C1 segment of cervical spinal cord (tissue), 14 donors: ENCODE measurements at places on chromosomes 1 and 21.
A peak's percentile ranks its signal among the peaks of the same experiment; 100 is the strongest.

DNA sequence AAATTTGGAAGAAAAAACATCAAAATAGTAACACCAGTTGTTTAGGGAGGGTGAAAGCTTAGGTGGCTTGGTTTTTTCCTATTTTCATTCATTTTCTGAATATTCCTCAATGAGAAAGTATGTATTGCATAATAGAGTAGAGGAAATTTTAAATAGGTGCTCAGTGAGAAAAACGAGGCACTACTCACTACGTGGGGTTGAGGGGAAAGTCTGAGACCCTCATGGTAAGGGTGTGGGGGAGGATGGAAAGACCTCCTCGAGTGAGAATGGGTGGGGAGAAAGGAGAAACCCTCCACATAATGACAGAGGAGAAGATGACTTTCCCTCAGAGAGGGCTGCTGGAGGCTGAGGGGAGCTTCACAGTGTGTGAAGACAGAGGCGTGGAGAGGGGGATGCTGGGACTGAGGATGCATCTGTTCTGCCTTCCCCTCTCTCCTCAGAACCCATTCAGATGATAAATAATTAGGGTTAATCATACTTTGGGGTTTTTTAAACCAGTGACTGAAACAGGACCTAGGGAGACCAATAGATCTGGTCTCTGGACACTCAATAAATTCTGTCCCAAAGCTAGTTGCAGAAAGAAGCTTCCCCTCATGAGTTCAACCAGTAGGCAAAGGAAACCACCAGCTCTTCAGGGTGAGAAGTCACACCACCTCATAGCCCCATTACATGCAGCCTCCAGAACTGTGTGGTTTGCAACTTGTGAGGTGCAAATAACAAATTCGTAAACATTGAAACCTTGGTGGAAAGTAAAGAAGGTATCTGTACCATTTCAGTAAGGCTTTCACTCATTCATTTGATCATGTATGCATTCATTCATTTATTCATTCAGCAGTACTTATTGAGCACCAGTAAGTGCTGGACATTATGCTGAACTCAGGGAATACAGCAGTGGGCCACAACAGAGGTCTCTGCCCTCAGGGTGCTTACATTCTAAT is 17.1 kb downstream of the SLAMF7 start:
- no peak for DNase-seq

DNA sequence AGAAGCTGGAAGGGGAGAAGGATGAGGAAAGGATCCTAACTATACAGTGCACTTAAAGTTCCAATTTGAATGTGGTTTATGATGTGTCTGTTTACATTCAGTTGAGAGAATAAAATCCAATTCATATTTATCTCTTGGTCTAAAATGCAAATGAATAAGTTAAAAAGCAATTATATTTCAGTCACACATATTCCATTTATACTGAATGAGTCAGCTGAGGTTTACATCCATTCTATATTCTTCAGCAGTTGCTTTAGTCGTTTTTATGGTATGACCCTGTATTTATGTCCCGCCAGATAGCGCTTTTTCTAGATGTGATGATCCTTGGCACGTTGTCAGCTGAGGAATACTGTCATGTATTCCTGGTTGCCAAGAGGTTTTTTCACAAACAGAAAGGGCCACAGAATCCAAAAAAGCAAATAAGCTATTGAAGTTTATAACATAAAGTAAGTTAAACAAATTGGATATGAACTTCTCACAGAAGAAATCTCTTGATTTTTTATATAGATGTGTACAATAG is 866.2 kb downstream of the NCAM2 start:
- no peak for DNase-seq

GRCh38 chr1:113901191-113901590 is 3.4 kb downstream of the AP4B1 start:
- no peak for DNase-seq

DNA sequence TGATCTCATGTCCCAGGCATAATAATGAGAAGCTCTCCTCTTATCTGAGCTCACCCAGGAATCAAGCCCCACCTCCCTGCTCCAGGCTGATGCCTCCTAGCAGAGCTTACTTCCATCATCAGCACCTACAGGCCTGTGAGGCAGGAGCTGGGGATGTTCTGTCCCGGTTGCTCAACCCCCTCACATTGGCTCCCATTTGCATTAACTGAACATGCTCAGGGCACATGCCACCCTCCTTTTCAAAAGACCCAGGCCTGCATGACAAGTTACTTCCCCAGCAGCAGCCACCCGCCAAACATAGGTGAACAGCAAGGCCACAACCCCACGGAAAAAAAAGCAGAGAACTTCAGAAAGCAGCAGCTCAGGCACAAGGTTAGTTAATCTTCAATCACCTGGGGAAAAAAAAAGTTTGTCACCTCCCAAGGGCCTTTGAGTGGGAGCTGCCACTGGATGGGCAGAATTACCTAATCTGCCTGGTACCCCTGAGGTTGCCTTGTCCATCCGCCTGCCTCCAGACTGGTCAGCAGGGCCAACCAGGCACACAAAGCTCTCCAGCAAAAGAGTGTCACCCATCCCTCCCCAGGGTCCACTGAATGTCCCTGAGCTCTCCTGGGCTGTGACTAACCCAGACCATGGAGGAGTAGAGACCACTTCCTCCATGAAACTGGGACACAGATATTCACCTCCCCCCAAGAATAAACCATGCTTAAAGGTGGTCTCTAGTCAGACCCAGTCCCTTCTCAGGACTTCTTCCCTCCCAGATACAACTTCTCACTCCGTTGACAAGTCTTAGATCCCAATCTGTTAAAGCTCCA is 4.4 kb downstream of the KCNN3 start:
- DNase-seq: no peak

GRCh38 chr1:21869620-21870121 is 57.6 kb downstream of the LDLRAD2 start:
- peak; percentile 67 for DNase-seq

GRCh38 chr21:45260191-45260825 is 27.4 kb downstream of the POFUT2 start:
- no peak for DNase-seq

GRCh38 chr1:55355549-55355948 is 140.4 kb upstream of the USP24 start:
- no peak for DNase-seq

DNA sequence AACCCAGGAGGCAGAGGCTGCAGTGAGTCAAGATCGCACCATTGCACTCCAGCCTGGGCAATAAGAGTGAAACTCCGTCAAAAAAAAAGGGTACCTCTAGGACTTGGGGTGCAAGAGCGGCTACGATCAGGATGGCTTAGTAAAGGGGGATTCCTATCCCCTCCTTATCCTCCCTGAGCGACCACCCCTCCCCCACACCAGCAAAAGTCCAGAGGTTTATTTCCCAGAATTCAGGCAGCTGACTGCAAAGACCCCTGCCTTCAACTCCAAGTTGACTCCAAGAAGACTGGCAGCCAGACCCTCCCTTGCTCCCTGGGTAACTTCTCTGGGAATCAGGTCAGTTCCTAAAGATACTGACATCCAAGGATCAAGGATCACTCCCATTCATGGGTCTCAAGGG is 12.4 kb upstream of the PRDM16 start:
- no peak for DNase-seq

- DNase-seq: no peak
Observed at GRCh38 chr1:145736191-145736590, 16.9 kb downstream of the CD160 start.

- DNase-seq: no peak
Observed at GRCh38 chr1:13585612-13585991, 2.0 kb downstream of the PDPN start.

GRCh38 chr1:117106478-117106877 is 15.1 kb downstream of the TRIM45 start:
- no peak for DNase-seq

- DNase-seq: no peak
Observed at GRCh38 chr1:9442278-9442846, 96.9 kb upstream of the SLC25A33 start.

DNA sequence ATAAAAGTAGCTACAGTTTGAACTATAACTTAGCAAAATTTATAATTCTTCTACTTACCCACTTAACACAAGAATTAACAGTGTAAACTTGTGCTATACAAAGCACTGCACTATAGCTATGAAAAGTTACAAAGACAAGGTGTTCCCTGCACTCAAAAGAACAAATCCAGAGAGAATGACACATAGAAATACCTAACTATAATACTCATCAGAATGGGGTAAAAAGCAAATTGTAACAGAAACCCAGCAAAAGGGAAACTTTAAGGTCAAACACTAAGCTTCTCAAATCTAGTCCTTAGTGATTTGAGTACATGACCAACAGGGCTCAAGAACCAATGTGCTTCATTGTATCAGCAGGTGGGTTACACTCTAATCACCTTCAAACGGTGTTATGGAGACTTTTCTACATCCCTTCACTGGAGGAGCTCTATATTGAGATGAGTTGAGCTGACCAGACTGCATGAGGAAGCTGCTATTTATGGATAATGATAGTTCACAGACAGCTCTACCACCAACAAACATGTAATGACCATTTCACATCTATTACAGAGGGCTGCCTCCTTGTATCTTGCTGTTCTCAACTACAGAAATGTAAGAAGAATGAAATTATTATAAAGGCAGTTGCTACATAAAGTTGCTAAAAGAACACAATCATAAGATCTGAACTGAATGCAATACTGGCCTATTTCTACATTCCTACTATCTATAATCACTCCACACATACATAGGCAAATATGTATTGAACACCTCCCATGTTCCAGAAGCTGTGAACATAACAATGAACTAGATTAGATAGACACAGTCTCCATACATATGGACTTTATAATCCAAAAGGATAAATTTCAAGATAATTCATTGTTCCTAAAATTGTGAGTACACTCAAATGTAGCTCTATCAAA is 47.6 kb downstream of the PIK3R3 start:
- DNase-seq: no peak

- no peak for DNase-seq
Observed at GRCh38 chr1:234562334-234562733, 47.6 kb downstream of the IRF2BP2 start.

GRCh38 chr1:77990629-77991204 is 11.8 kb upstream of the FUBP1 start:
- DNase-seq: no peak

DNA sequence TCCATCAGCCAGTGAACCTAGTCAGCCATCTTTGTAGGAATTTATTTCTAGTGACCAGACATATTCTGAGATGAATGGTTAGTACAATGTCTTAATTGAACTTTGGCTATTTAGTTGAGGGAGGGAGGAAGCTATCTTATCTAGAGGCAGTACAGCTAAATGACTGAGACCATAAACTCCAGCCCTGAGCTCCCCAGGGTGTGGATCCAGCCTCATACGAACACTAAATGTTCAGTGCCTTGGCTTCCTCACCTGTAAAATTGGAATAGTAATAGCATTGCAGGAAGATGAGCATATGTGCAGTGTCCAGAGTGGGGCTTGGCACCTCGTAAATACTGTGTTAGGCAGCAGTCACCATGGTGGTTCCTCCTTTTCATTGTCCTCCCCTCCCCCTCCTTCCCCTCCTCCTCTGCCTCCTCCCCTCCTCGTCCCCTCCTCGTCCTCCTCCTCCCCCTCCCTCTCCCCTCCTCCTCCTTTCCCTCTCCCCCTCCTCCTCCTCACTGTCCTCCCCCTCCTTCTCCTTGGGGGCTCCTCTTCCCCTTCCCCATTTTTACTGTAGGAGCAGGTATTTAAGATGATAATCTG is 108.2 kb downstream of the GALNT2 start:
- no peak for DNase-seq

GRCh38 chr1:241823925-241824324 is 24.1 kb upstream of the EXO1 start:
- no peak for DNase-seq

DNA sequence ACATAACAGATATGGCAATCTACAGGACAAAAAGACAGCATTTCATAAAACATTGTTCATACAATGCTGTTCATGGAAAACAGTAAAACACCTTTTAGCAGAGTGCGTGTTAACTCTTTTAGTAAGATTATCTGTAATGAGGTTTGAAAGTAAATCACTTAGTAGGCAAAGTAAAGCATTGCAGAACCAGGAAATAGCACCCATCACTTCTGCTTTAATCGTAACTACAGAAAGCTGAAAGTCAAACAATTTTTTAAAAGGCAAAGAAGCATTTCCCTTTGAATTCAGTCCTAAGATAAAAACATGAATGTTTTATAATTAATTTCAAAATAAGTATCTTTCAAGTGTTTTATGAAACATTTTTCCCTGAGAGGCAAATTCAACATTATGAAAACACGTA is 63.3 kb upstream of the RNF11 start:
- DNase-seq: no peak

- DNase-seq: no peak
Observed at GRCh38 chr1:209542585-209542984, 40.9 kb upstream of the CAMK1G start.
